ENCODE measurements at places on chromosomes 12 and 14.

DNA sequence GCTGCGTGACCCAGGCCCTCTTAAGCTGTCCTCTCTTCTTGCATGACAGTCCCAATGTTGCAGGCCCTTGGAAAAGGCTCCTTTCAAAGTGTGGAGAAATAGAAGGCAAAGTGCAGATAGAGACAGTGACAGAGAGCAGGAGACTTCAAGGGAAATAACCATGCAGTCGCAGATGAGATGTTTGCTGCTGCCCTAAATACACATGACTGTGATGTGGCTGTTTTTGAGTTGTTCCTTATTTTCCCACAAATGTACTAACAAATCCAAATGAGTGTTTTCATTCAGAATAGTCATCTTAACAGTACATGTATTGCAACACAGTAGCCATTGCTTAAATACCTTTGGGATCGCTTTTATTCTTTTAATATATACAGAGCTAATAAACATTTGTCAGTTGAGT lies 101.6 kb downstream of the SLC15A5 start:
- DNase-seq, result no peak

DNA sequence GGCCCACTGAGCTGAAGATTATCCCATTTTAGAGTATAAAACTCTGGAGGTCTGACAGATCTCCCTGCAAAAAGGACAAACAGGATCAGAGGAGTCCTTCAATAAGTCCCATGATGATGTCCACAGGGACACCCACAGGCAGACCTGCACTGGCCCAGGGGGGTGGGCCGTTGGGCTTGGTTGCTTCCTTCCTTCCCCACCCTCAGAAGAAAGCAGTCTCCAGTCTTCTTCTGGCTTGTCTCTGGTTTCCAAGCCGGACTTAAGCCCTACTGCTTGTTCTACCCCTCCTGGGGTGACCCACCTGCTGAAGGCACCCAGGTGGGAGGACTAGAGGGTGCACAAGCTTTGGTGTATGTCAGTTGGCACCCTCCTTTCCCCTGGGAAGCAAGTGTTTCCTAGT lies 209.0 kb downstream of the ANO2 start:
- no peak for DNase-seq

GRCh38 chr14:54329082-54329695 lies 67.6 kb upstream of the CDKN3 start:
- peak; percentile 15 for DNase-seq

DNA sequence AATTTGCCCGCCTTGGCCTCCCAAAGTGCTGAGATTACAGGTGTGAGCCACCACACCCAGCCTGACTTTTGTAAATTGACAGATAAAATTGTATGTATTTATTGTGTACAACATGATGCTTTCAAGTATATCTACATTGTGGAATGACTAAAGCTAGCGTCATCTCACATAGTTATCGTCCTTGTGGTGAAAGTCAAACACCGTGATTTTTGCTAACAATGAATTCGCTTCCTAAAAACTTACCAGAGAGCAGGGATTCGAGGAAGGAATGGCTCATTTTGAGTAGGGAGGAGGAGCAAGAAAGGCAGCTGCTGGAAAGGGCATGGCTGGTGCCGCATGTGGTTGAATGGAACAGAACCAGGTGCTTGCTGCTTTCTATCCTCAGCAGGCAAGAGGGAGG lies 85.4 kb downstream of the LGMN start:
- no peak for DNase-seq

- no peak for DNase-seq
These were observed 125.6 kb downstream of the PIWIL1 start for GRCh38 chr12:130463275-130463658.

DNA sequence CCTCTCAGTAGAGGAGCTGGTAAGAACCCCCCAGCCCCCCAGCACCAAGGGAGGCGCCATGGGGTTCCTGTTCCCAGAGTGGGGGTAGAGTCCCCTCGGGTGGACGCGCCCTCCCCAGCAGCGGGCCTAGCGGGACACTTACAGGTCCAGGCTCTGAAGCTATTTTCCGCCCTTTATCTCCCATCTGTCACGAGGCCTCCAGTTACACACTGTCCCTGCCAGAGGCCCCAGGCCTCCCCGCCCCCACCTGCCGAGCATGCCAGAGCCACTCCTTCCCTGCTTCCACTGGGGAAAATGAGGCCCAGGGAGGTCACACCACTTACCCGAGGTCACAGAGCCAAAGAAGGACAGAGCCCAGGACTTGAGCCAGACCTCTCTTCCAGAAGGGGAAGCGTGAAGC lies 3.1 kb downstream of the C14orf180 start:
- DNase-seq, result no peak

DNA sequence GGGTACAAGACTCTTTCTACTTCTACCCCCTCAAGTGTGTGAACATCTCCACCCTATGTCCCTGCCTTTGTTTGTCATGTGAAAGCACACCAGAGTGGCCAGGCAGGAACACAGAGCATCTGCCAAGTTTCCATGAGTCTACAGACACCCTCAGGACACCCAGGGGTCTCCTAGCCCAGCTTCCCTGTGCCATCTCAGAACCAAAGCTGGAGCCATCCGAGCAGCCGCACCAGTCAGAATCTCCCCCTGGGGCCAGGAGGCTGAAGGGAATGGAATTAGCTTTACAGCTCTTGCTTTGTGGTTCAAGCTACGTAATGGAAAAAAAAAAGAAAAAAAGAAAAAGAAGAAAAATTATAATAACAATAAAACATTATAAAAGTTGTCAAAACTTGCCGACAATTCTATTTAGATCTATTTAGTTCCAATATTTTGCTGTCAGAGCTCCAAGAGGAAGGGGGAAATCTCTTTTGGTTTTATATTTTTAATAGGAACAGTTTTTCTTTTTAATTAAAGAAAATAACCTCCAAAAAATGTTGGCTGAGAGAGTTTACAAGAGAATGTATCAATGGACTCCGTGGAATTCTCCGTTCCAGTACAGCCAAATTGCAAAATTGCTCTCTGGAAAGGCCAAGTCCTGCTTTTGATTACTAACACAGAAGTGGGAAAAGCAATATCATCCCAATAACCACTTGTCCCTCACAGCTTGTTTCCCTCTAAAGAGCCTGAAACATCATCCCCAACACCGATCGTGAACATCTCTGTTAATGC lies 37.1 kb downstream of the TBX5 start:
- no peak for DNase-seq

DNA sequence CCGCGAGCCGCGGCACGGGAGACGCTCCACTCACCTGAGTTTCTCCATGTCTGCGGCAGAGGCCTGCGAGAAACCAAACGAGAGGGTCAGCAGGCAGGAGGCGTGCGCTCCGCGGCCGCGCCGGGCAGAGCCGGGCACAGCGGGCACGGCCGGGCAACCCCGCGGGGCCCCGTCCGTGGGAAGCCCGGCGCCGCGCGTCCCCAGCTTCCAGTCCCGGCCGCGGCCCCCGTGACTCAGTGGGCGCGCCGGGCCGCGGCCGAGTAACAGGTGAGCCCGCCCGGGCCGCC lies 19.4 kb downstream of the BEGAIN start:
- no peak for DNase-seq

DNA sequence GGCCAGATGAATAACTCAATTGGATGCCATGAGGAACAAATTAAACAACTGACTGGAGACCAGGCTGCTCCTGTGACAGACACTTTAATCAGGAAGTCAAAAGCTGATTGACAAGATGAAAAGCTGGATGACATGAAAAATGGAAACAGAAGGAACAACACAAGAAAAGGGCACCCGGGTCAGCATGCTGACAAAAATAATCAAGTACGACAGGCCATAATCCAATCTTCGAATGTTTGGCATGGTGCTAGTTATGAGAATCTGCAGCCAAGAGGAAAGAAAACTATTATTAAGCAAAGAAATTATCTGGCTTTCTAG lies 544.7 kb downstream of the ETNK1 start:
- no peak for DNase-seq

GRCh38 chr14:106347291-106347778 lies 821.0 kb downstream of the TMEM121 start:
- no peak for DNase-seq

- DNase-seq, result no peak
These were observed 87.3 kb downstream of the SLC41A2 start for GRCh38 chr12:104870797-104871196.

DNA sequence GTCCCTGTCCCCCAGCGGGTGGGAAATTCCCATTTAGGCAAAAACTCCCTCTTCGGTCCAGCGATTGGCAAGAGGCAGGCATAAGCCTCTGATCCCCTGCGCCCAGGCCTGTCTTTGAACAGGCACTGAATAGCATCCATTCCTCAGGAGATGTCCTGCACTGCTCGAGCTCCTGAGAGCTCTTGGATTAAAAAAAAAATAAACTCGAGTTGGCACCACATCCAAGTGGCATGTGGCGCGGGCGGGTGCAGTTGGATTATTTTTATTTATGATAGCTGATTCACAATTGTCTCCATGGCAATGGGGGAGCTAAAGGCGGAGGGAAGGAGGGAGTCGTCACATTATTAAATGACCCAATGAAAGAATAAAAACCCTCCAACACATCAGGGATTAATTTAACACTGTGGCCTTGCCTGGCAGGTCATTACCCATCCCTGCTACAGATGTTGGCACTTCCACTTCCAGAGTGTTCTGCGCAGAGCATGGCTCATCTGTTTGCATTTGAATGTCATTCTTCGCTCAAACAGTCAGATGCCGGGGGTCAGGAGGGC lies 207.2 kb downstream of the AACS start:
- DNase-seq, result no peak

- DNase-seq, result no peak
These were observed 6.0 kb downstream of the CDKN1B start for GRCh38 chr12:12723149-12723680.
